Keratinocyte (primary cell): ENCODE measurements at places on chromosomes 12 and 14. TPM values are rescaled to one million over a fixed set of nuclear protein-coding genes. Genes with fewer than 3 reads are reported as not detected.

DNA sequence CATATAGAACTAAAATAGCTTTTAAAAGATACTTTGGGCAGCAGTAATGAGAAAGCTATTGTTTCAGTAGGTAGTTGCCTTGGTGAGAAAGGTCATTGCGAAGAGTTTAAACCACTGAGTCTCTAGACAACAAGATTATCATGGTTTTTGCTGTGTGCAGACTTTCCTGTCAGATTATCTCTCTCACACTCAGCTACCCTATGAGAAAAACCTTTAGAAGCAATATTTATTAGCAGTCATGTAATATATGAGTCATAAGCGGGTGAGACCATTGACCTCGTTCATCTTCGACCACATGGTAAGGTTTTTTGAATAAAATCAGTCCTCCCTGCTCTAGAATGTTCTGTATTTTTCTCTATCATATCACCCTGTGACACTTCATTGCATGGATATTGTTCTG is 59.9 kb downstream of the GPR65 start:
- no peaks in the 10 kb centered on the region for H3K27me3 ChIP-seq
- H3K4me3 ChIP-seq, result no peak overlapping the region
- H3K27ac ChIP-seq, result no peak overlapping the region
- DNase-seq, result no peak
- H3K4me1 ChIP-seq, result no peaks in the 10 kb centered on the region

- no peak overlapping the region for H3K4me3 ChIP-seq
- DNase-seq, result no peak
- H3K27me3 ChIP-seq, result no peaks in the 10 kb centered on the region
- H3K4me1 ChIP-seq, result no peaks in the 10 kb centered on the region
Measured at GRCh38 chr12:79266343-79267144, 402.0 kb downstream of the SYT1 start.

CLEC9A gene
- not detected in 3 replicates for polyA plus RNA-seq

CEBPE gene
- polyA plus RNA-seq, result not detected in 3 replicates
